ENCODE measurements at places on chromosomes 16 and 17. TPM values are rescaled to one million over a fixed set of nuclear protein-coding genes. Genes with fewer than 3 reads are reported as not detected.

GRCh38 chr16:51592001-51592501 lies 441.0 kb upstream of the SALL1 start:
- no peak for DNase-seq

EDC4 gene
- 39.5 TPM for total RNA-seq

- DNase-seq, result no peak
Measured at GRCh38 chr16:57028086-57028485, 38.7 kb downstream of the NLRC5 start.

DNA sequence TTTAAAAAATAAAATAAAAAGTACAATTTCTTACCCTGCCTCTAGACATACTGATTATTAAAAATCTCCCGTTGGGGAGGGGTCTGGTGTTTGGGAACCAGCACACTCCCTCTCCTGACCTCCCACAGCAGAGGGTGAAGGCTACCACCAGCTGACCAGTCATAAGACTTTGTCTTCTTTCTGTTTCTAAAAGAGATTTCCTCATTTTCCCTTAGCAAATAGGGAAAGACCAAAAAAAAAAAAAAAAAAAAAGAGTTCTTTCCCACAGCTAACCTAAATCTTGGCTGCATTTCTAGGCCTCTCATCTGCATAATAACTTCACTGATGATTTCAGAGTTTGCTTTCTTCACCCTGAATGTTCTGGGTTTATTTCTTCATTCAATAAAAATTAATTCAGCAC lies 30.3 kb downstream of the CDK5RAP3 start:
- no peak for DNase-seq
